ENCODE measurements at places on chromosomes 3 and 15. TPM values are rescaled to one million over a fixed set of nuclear protein-coding genes. Genes with fewer than 3 reads are reported as not detected.

The HTR3E gene
- polyA plus RNA-seq = not detected

The ARHGAP31 gene
- polyA plus RNA-seq = 19.4 TPM

The TM4SF18 gene
- polyA plus RNA-seq = 0.29 TPM

The LEKR1 gene
- polyA plus RNA-seq = 0.53 TPM

The ZKSCAN7 gene
- polyA plus RNA-seq = 4.8 TPM

The CCPG1 gene
- polyA plus RNA-seq = 33.8 TPM

The DNAH1 gene
- 2.7 TPM for polyA plus RNA-seq

The SLC2A2 gene
- polyA plus RNA-seq = not detected

The PAQR9 gene
- not detected for polyA plus RNA-seq

The FBLN2 gene
- polyA plus RNA-seq = 131 TPM

The CFAP92 gene
- polyA plus RNA-seq = not detected

The THSD4 gene
- 13.4 TPM for polyA plus RNA-seq

The CYP1A1 gene
- not detected for polyA plus RNA-seq

The SCAANT1 gene
- not detected for polyA plus RNA-seq

The LRRN1 gene
- polyA plus RNA-seq = not detected

The CASR gene
- not detected for polyA plus RNA-seq

The LRRIQ4 gene
- not detected for polyA plus RNA-seq

The SETD5 gene
- polyA plus RNA-seq = 47.4 TPM

The GRK7 gene
- not detected for polyA plus RNA-seq

The MON1A gene
- polyA plus RNA-seq = 9.5 TPM

The TMEM212 gene
- not detected for polyA plus RNA-seq

The CCDC54 gene
- polyA plus RNA-seq = not detected

The NMB gene
- polyA plus RNA-seq = 4.3 TPM

The TCTA gene
- 57.2 TPM for polyA plus RNA-seq

The POLR2H gene
- polyA plus RNA-seq = 72.0 TPM

The ZNF662 gene
- 2.1 TPM for polyA plus RNA-seq

The MORC1 gene
- not detected for polyA plus RNA-seq

The ANKRD63 gene
- polyA plus RNA-seq = not detected

The GPR149 gene
- not detected for polyA plus RNA-seq

The CMTM8 gene
- polyA plus RNA-seq = 0.39 TPM

The RAB8B gene
- 39.7 TPM for polyA plus RNA-seq

The GOLGA8R gene
- 1.1 TPM for polyA plus RNA-seq

The SST gene
- 0.15 TPM for polyA plus RNA-seq

The P2RY12 gene
- polyA plus RNA-seq = not detected

The ZIC1 gene
- polyA plus RNA-seq = 19.5 TPM

The GOLGA6D gene
- polyA plus RNA-seq = not detected

The CYP19A1 gene
- polyA plus RNA-seq = 0.06 TPM

The LRRFIP2 gene
- 43.9 TPM for polyA plus RNA-seq

The FAM227B gene
- 8.4 TPM for polyA plus RNA-seq

The DUOX2 gene
- not detected for polyA plus RNA-seq

The STX19 gene
- not detected for polyA plus RNA-seq

The SLC51A gene
- polyA plus RNA-seq = not detected

The SEC22C gene
- 45.9 TPM for polyA plus RNA-seq

The COL6A6 gene
- not detected for polyA plus RNA-seq

The PDE8A gene
- 22.5 TPM for polyA plus RNA-seq

The FAM107A gene
- 0.05 TPM for polyA plus RNA-seq

The CFAP100 gene
- not detected for polyA plus RNA-seq

The FOXL2NB gene
- 0.07 TPM for polyA plus RNA-seq

The TEX55 gene
- not detected for polyA plus RNA-seq

The SLC24A5 gene
- not detected for polyA plus RNA-seq

The SNTN gene
- not detected for polyA plus RNA-seq

The ARGFX gene
- not detected for polyA plus RNA-seq

The PLA2G4F gene
- not detected for polyA plus RNA-seq

Data from BJ (cell line).